ENCODE measurements at places on chromosomes 11 and 22.
A peak's percentile ranks its signal among the peaks of the same experiment; 100 is the strongest.

DNA sequence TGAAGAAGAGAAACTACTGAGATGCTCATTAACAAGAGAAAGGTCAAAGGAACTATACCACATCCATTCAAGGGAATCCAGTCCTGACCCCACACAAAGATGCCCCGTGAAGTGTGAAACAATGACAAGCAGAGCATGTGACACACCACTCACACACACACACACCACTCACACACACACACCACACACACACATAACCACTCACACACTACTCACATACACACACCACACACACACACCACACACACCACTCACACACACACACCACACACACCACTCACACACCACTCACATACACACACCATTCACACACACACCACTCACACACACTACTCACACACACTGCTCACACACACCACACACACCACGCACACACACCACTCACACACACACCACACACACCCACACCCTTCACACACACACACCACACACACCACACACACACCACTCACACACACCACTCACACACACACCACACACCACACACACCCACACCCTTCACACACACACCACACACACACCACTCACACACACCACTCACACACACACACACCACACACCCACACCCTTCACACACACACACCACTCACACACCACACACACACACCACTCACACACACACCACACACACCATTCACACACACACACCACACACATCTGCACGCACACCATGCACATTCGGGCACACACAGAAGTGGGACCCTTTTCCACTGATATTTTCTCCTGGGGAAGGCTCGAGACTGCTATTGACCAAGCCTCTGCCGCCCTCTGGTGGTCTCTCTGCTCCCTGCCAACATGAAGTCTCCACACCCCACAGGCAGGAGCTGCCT is 32.0 kb upstream of the COMT start:
- DNase-seq: peak; percentile 83

- peak; percentile 50 for DNase-seq
These were observed 51.0 kb upstream of the SEPTIN5 start for GRCh38 chr22:19663286-19663815.

DNA sequence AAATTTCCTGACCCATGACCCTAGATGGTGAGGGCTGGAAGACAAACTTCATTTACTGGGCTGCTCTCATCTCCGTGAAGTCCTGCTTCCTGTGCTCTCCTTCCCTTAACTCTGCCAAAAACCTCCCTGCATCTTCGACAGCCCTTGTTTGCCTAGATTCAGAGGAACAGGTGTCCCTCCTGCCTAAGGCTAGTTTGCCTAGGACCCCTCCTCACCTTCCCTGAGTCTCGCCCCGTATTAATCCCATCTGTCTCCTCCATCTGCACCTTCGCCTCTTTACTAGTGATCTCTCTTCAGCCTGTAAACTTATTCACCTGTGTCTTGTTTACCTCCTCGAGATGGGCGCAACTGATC is 33.1 kb downstream of the EIF3F start:
- DNase-seq: no peak

- DNase-seq: peak; percentile 47
These were observed at the start of gene CASP4 for GRCh38 chr11:104968355-104968855. Gene CASP4 (minus strand): TSS chr11:104968574. CDS start chr11:104968525, 49 bp downstream.

GRCh38 chr11:103897160-103897936 is 139.1 kb upstream of the DDI1 start:
- DNase-seq: no peak

GRCh38 chr22:36329254-36330078 is 58.3 kb downstream of the MYH9 start:
- DNase-seq: no peak

GRCh38 chr11:110766316-110766715 is 54.1 kb upstream of the ARHGAP20 start:
- DNase-seq: no peak

GRCh38 chr22:35202376-35202775 is 54.9 kb upstream of the HMGXB4 start:
- DNase-seq: no peak

DNA sequence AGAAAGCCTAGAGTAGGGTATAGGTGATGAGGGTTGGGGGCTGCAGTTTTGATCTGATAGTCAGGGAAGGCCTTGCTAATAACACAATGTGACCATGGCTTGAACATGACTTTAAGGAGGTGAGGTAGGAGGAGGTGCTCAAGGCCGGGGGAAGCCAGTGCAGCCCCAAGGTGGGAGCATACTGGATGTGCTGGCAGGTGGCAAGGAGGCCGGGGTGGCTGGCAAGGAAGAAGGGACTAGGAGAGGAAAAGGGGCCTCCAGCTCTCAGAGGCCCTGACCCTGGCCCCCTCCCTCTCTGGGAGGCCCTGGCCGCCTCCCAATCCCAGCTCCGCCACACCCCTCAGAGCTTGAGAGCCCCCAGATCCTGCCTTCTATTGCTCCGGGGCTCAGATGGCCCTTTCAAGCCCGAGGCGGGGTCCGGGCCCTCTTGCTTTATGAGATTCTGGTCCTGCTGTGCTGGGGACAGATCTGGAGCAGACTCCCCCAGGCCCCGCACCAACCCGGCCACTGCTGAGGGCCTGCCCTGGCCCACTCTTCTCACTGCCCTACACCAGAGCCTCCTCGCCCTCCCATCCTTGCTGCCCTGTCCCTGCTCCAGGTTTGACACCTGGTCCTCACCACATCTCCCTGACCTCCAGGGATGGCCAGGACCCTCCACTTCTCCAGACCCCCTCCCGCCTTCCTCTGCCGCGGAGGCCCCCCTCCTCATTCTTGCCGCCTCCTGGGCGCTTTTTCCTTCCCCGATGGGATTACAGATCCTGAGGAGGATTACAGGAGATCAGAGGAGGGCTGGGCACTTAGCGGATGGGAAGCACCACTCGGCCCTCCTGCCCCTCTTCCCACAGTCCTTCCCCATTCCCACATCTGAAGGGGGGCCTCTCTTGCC is 1.8 kb downstream of the PITPNM1 start:
- no peak for DNase-seq

DNA sequence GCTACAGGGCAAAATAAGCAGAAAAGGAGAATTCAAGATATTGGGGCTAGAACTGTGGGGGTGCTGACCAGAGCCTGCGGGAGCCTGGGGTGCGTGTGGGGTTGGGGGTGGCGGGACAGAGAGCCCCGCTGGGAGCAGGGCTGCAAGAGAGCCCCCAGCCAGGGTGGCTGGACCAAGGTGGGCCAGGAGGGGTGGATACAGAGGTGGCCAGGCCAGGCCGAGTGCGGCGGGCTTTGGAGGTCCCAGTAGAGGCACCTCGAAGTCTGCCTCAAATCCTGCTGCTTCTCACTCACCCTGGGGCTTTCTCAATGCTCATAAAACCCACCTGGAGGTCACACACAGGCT is 16.9 kb upstream of the MUC5B start:
- DNase-seq: no peak

- DNase-seq: no peak
These were observed 10.8 kb upstream of the SNX32 start for GRCh38 chr11:65822776-65823528.

Data from COLO829 (cell line).